Left hindlimb (tissue), 1 donor: ENCODE measurements at places on chromosomes 7 and 10.
A peak's percentile ranks its signal among the peaks of the same experiment; 100 is the strongest.

- no peak for DNase-seq
These were observed 68.5 kb downstream of the CXCL12 start for GRCh38 chr10:44316187-44316921.

- no peak for DNase-seq
These were observed 19.3 kb downstream of the PON1 start for GRCh38 chr7:95304990-95305389.

GRCh38 chr7:140070546-140070945, 7.8 kb upstream of the PARP12 start:
- no peak for DNase-seq

DNA sequence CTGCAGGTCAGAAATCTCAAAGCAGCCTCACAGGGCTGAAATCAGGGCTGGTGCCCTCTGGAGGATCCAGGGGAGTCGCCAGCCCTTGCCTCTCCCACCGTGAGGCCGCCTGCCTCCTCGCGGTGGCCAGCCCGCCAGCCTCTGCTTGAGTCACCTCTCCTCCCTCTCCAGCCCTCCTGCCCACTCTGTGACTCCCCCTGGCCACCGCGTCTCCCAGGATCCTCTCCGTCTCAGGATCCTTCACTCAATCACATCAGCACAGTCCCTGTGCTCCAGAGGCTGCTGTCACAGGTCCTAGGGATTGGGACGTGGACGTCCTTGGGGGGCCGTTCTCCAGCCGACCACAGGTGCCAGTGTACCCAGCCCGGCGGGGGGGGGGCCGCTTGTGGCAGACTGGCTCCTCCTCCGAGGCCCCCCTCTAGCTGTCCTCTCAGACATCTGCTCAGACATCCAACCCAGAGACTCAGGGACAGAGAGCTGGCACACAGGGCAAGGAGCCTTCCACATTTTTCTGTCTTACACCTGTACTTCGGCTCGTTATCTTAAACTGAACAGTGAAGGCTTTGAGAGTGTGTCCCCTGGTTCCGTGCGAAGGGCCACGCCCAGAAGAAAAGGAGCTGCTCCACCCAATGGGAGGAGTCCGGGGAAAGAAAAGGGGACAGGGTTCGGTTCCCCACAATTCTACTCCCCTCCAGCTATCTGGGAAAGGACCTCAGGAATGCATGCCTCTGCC, 9.4 kb upstream of the PPP2R2D start:
- no peak for DNase-seq

DNA sequence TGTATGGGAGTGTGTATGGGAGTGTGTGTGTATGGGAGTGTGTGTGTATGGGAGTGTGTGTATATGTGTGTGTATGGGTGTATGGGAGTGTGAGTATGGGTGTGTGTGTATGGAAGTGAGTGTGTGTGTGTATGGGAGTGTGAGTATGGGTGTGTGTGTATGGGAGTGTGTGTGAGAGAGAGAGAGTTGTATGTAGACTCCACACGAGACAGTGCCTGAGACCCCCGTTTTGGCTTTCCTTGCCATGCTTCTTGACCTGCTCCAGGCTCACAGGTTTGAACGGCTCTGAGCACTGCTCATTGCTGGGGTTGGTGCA, 49.7 kb downstream of the COL17A1 start:
- no peak for DNase-seq

DNA sequence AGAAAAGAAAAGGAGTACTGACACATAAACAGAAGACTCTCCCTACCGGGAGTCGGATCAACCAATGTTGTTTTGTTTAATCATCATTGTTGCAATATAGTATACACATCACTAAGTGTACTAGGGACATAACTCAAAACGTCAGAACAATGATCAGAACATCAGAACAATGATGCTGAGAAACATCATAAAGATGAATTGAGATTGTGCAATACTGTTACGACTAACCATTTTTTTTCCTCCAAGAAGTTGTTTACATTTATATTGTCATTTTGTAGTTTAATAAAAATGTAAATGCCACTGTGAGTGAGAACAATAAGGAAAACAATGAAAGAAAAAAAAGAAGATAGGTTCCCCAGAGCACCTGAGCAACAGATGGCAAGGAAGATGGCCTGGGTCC, 663.1 kb upstream of the PCDH15 start:
- no peak for DNase-seq

DNA sequence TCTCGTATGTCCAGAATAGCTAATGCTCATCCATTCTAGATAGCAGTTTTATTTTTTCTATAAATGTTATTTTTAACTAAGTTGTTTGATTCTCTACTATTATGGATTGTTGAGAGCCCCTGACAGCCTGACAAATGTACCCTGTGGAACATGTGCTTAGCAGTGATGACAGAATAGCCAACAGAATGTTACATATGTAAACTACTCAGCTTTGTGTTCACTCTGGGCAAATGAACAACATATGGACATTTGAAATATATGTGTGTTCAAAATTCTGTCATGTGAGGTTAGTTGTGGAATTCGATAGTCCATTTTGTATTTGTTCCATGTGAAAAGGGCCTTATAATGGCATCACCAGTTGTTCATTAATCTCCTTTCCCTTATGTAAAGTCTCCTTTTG, 199.7 kb downstream of the EXOC4 start:
- no peak for DNase-seq

DNA sequence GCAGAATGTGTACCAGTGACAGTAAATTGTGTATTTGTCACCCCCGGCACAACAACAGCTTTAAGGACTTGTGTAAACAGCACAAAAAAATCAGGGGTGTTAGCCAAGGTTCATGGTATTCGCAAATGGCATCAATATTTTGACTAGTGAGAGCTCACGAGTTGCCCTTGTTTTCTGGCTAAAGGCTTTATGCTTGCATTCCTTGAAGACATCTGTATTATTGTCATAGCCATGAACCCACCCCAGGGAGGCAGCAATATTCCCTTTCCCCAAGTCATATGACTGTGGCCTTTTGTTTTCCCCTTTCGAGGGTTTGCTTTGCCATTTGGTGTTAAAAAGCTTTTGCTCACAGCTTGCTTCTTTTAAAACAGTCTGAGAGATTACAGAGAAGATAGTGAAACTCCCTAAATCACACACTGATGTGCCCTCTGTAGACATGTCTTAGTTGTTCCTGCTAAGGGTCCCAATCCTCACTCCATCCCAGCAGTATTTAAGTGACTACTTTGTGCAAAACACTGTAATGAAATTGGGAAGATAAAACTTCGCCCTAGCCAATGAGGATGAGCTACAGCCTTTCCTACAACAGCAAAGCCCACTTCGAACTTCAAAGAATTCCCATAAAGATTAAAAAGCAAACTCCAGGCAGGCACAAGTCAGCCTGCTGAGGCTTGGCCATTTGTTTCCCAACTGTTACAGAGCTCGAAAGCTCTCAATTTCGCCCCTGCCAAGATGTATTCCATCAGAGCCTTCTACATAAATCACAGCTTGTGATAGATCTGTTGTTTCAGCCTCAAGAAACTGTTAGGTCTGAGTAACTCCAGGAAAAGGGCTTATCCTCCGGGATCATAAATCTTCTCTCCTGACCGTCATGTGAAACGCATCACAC, 172.3 kb downstream of the ADAM12 start:
- no peak for DNase-seq

DNA sequence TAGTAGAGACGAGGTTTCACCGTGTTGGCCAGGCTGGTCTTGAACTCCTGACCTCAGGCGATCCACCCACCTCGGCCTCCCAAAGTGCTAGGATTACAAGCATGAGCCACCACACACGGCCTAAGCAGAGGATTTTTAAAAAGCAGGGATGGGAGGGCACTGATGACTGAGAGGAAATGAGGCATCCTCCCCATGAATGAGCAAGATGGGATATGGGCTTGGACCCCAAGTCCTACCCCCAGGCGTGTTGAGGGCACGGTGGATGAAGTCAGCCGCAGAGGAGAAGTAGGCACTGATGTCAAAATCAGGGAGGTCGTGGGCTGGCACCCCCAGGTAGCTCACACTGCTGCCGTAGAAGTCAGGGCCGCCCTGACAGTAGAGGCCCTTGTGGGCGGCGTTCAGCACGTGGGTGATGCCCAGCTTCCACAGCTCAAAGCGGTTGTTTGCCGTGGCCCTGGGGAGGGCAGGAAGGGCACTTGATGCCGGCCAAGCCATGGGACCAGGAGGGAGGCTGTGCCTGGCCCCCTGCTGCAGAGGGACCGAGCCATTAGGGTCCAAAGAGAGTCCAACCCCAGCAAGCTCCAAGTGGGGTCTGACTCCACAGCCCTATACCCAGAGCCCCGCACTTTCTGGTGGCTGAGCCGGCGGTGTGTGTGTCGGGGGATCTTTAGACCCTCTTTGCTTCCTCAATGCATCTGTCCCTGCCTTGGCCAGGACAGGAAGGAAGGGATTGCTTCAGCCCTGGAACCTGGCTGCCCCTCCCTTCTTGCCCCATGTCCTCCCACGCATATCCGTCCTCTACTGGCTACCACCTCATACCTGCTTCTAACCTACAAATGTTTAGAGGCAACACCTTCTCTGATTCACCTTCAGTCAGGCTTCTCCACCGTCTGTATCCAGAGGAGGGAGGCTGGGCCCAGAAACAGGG, 3.4 kb upstream of the SAMD8 start:
- DNase-seq = no peak

GRCh38 chr10:132914732-132915131, 27.6 kb downstream of the CFAP46 start:
- DNase-seq = no peak

DNA sequence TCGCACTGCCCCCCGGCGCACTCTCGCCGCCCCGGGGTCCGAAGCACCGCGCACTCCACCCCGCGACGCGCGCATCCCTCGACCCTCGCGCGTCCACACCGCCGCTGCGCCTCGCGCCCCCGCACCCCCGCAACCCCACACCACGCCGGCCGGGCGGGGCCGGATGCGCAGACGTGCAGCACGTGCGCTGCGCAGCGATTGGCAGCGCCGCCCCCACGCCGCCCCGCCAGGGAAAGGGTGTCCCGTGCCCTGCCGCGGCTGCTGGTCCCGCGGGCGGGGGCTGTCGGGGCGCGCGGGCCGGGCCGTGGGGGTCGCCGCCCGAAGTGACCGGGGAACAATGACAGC, 53.7 kb upstream of the KDM7A start:
- DNase-seq = no peak

DNA sequence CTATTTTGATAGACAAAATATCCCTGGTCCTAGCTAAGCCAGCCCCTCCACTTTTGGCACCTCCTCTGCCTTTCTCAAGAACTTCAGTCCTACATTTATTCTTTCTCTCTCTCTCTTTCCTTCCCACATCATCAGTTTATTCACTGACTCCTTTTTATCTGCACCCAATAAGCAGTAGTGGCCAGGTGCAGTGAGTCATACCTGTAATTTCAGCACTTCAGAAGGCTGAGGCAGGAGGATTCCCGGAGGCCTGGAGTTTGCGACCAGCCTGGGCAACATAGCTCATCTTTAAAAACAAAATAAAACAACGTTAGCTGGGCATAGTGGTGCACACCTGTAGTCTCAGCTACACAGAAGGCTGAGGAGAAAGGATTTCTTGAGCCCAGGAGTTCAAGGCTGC, 19.4 kb upstream of the NRP1 start:
- no peak for DNase-seq

DNA sequence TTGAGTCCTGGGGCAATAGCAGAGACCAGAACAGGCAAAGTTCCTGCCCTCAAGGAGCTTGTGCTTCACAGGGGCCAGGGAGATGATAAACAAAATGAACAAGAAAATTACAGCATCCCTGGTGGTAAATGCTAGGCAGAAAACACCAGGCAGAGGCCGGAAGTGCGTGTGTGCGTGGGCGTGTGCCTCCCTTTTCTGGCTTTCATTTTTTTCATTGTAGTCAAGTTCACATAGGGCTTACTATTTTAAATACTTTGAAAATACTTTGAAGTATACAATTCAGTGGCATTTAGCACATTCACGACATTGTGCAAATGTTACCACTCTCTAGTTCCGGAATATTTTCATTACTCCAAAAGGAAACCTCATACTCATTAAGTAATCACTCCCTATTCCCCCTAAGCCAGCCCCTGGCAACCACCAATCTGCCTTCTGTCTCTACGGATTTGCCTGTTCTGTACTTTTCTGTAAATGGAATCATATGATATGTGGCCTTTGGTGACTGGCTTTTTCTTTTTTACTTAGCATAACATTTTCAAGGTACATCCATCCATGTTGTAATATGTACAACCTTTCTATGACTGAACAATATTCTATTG, 88.1 kb upstream of the PDCD4 start:
- no peak for DNase-seq

DNA sequence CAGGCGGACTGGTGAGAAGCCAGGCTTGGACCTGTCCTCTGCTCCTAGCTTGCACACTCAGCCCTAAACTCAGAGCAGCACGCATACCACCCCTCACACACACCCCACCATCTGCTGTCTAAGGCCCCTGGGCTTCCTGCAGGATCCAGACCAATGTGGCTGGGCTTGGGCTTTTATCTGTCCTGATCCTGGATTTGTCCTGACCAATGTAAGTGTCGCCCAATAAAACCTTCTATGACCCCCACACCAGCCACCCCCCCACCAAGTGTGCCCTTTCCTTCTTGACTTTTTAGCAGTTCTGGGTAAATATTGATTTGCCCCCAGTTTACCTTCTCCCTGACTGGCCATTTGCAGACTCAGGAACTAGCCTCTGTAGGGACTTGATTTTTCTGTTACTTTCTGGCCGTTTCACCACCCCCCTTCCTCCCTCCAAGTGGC, 1.7 kb upstream of the HOXA13 start:
- no peak for DNase-seq

GRCh38 chr7:88396295-88396947, 89.7 kb upstream of the STEAP4 start:
- DNase-seq = no peak

- peak; percentile 61 for DNase-seq
These were observed 42.9 kb upstream of the SAMD8 start for GRCh38 chr10:75068523-75068922.

DNA sequence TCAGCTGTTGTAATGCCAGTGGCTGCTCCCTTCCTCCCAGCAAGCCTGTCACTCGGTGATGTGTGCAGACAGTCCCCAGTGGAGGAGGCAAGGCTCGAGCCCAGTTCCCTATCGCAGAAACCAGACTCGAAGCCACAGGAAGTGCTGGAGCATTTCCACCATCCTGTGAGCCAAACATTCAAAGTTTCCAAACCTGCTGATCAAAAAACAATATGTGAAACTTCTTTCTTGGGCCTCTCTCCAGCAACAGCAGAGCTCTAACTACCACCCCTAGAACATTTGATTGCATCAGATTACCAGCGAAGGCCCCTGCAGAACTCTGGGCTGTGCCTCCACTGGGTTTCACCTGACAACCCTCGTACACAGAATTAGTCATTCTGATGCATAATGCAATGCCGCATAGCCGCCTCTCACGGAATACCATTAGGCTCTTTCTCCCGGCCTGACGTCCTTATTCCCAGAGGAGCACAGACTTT, 94.0 kb downstream of the ELMO1 start:
- peak; percentile 83 for DNase-seq

DNA sequence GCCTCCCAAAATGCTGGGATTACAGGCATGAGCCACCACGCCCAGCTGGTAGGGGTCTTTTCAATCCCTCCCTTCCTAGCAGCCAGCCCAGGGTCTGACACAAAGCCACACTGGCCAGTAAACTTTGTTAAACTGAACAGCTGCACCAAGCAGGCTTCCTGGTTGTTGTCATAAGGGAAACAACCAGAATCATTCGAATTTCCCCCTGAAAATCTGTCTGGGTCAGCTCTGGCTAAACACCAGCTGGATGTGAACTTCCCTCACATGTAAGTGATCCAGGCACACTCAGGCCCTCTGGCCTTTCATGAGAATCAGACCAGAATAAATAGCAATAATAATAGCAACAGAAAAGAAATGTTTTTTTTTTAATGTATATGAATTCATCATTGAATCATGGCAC, 7.4 kb downstream of the IMPDH1 start:
- no peak for DNase-seq
